ENCODE measurements at places on chromosomes 3 and 15.

DNA sequence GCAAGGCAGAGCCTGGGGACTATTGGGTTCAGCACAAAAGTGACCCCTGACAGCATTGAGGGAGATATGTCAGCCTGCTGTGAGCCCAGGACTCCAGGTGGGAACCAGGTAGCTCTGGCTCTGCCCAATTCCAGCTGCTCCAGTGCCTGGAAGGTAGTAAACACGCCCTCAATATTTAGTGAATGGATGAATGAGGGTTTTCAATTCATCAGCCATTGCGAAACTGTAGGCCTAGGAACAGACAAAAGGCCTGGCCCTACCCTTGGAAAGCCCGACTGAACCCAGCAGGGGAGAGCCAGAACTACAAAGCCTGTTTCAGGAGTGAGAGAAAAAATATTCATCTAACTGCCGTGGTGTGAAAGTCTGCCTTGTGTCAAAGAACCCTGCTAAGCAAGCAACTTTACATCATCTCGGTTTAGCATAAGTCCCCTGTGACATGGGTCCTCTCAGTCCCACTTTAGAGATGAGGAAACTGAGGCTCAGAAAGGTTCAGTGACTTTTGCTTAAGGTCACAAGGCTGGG is 8.1 kb upstream of the CSK start:
- peak; percentile 88 for DNase-seq

DNA sequence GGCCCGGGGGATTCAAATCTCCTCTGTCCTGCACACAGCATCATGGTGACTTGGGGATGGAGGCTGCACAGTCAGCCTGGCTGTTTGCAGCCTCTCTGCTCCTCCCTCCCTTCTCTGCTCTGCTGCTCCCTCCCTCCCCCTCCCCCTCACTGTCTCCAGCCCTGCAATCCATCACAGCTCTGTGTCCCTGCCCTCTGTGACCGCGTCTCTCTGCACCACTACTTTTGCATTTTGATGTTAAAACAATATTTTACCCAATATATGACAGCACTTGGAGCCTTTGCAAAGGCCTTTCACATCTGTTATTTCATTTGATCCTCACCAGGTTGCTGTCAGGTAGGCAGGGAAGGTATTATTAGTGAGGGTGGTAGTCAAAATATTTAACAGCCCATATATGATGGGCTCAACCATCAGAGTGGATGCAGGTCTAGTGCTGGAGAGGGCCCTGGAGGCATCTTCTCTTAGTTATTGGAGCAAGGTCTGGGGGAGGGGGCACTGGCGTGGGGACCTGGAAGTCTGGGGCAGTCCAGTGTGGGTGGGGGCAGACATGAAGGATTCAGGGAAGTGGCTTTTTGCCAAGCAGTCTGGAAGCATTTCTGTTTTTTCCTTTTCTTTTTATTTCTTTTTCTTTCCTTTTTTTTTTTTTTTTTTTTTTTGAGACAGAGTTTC is 16.3 kb upstream of the VPS8 start:
- no peak for DNase-seq

DNA sequence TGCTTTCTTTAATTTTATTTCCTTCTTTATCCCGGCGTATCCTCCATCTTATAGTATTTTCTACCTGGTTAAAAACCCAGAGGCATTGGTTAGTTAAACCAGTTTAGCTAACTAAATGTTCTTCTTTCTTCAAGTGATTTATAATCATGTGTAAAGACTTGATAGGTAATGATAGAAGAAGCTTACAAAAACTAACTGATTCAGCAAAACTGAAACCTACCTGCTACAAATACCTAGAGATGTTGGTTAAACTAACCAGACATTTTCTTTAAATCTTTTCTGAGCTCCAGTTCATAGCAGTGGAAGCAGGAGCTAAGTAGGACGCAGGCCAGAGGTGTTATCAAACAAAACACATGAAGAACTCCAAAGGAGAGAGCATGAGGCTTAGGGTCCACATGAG is 44.8 kb downstream of the LEO1 start:
- DNase-seq: no peak

DNA sequence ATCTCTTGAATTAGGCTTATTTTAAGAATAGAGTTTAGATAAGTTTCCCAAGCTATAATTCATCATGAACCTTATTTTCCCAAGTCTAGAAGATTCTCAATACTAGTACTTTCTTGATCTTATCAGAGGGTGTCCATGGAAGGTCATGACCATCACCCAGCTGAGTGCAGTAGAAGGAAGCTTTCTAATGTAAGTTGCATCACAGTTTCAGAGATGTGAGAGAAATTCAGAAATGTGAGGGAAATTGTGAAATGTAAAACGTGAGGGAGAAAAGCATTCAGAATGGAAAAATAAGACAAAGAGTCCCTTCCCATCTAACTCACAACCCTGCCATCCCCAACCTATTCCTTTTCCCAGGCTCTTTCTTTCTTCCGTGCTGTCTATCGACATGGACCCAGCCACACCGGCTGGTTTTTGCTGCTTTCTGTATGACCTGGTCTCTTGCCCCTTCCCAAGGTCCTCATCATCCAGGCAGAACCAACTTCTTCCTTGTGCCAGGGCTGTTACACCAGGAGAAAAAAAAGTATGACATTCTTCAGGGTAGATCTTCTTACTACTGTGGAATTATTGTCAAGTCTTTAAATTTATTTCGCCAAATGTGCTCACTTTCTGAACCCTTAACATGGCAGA is 6.7 kb downstream of the CAPN3 start:
- no peak for DNase-seq

GRCh38 chr3:14719006-14719405 is 44.1 kb downstream of the C3orf20 start:
- DNase-seq: no peak

- DNase-seq: no peak
Measured at GRCh38 chr3:126954141-126954842, 28.6 kb upstream of the PLXNA1 start.

DNA sequence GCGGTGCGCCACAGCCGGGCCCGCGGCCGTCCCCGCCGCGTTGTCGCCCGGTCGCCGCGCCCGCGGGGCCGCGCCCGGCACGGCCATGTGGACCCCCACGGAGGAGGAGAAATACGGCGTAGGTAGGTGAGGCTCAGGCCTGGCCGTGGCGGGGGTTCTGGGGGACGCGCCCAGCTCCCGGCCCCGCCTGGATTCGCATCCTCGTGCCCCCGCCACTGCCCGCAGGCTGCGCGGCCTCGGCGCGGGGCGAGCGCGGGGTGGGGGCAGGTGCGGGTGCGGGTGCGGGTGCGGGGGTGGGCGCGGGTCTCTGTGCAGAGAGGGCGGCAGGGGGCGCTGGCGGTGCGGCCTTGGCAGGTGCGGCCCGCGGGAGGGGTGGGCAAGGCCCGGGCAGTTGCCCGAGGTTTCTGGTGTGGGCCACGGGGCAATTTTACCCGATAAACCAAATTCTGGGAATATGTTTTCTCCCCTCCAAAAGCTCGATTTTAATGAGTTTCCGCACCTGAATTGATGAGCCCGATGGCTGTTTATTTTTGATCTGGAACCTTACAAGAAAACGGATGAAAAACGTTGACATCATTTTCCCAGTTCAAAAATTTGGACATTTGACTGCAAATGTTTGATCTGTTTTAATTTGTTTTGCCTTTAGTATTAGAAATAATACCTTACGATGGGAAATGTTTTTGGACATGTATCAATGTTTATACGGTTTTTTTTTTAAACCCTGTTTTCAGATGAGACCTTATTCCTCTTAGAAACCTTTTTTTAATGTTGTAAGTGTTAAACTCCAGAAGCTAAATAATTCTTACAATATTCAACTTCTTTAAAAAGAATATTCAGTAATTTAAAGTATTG is 678 bp downstream of the DOCK3 start:
- no peak for DNase-seq

- DNase-seq: no peak
Measured at GRCh38 chr15:50881121-50882048, 27.1 kb upstream of the AP4E1 start.

GRCh38 chr3:126460381-126460780 is 15.3 kb downstream of the ZXDC start:
- DNase-seq: no peak

GRCh38 chr3:13336592-13336991 is 83.5 kb downstream of the NUP210 start:
- no peak for DNase-seq

DNA sequence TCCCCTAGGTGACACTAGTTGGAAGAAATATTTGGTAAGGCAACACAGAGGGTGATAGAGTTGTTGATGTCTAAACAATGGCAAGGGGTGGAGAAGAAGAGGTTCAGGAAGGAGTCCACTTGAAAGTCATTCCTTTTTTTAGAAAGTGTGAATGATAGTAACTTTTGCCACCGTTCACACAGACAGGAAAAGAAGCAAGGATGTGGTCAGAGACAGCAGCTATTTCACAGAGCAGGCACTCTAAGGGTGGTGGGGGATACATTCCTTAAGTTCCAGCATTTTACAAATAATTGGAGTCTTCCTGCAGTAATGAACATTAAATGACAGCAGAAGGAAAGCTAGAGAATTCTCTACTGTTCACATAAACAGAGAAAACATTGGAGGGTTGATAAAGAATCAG is 75.4 kb upstream of the ZNF385D start:
- no peak for DNase-seq

GRCh38 chr15:27723821-27724220 is 375.3 kb downstream of the OCA2 start:
- DNase-seq: no peak

- DNase-seq: no peak
Measured at GRCh38 chr3:48407542-48408099, 22.3 kb downstream of the PLXNB1 start.

- DNase-seq: no peak
Measured at GRCh38 chr3:17752436-17752835, 10.0 kb upstream of the TBC1D5 start.

DNA sequence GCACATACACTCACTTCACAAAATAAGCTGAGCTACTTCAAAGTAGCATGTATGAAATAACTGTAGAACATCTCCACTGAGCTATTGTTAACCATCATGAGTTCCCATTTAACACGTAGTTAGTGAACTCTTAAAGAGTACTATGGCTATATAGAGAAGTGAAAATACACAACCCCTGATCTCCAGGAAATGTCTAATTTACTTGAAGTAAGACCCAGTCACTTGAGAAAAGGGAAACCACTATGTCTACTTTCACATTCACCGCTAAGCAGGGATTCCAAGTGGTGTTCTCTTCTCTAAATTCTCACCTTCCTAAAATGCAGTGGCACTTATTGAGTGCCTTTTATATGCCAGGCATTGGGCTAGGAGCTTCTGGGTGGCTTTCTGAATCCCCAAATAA is 35.0 kb upstream of the COLQ start:
- DNase-seq: no peak

GRCh38 chr3:46663591-46664135 is 29.8 kb downstream of the ALS2CL start:
- no peak for DNase-seq

DNA sequence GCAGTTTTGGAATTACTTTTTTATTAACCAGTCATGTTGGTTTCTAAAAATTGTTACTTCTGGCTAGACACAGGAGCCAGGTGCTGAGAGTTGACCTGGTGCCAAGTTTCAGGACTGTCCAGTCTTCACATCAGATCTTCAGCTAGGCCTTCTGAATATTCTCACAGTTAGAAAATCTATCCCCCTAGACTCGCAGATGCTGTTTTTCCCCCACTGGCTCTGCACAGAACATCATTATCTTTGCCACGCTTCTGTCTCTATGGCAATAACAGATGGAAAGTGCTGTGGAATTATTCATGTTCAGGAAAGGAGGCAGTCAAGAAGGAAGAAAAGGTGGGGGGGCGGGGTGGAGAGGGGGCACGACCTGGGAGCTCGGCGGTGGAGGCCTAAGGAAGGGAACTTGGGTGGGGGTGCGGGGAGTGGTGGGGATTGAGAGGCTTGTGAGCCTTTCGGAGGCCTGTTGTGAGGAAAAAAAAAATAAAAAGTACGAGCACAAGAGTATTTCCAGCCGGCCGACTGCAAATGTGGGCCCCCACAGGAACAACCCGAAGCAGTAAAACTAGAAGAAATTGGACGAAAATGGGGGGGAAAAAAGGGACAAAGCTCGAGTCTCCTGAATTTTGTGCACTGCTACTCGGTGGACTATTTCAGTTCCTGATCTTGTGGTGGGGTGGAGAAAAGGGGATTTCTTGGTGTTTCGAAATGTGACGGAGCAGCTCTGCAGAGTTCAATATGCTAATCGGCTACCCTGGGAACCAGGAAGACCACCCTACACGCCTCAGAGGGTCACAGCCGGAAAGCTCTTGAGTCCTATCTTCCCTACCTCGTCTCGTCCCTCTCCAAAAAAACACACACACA is 1.5 kb upstream of the SKIL start:
- peak; percentile 73 for DNase-seq

GRCh38 chr3:190258634-190259033 is 63.6 kb downstream of the CLDN1 start:
- peak; percentile 72 for DNase-seq

DNA sequence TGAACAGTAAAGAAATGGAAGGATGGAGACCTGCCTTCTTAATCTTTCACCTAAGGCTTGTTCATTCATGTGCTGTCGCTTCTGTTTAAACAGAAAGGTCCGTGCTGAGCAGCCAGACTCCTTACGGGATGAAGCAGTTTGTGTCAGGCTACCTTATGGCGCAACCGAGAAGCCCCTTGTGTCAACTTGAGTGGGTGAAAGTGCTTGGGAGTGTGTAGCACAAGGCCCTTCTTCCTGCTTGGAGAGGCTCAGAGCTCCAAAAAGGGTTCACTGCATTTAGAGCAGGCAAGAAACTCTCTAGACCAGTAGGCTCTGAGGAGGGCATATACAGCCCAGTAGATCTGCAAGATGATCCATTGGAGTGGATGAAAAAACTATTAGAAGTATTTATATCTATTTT is 16.0 kb downstream of the CAPN3 start:
- DNase-seq: no peak

DNA sequence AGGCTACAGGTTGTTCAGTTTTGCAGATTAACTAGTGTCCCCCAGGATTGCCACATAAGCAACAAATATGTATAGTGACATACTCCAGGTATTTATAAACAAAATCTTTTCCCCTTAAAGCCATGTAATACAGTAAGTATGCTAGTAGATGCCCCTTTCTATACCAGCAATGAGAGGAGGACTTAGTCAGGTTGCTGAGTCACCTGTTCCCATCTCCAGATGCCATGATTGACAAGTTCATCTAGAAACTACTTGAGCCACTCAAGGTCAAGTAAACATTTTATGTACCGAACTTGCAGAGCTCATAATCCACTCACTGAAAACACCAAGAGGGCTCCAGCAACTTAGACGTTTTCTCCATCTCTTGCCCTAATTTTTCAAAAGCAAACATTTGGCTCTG is 18.2 kb downstream of the SLC9A9 start:
- no peak for DNase-seq

DNA sequence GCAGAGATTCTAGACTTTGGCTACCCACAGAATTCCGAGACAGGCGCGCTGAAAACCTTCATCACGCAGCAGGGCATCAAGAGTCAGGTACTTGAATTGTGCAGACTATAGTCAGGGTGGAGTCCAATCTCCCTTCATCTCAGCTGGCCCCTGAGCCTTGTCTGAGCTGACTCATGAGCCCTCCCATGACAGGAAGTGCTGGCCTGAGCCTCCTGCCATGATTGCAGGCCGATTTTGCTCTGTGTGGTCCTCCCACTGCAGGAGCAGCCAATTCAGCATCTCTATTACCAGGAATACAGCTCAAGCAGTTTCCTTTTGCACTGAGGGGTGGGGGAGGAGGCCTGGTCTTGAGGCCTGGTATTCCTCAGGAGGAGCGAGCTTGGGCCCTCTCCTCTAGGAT is 5.5 kb downstream of the AP2M1 start:
- DNase-seq: no peak
